Stimulated activated CD8-positive, alpha-beta memory T cell treated with anti-CD3 and anti-CD28 coated beads, Interleukin-4, amount 100 ng/mL, for 48 hours (primary cell): ENCODE measurements at places on chromosomes 6 and 20.

GRCh38 chr6:154891901-154892300 is 103.2 kb upstream of the TIAM2 start:
- DNase-seq, result no peak

DNA sequence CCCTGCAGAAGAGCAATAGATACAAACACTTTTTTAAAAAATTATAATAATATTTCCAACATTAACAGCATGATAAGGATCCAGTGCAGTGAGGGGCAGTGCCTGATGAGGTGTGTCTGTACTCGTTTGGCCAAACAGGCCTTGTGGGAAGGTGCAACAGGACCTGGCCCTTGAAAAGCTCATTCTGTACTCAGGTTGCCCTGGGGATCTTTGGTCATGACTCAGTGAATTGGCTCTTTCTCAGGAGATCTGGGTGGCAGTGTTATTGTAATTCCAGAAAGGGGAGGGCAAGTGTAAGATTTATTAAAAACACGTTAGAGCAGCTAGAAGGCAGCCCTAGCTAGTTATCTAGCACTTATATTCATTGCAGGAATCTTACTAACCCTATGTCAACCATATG is 2.9 kb upstream of the SPINT3 start:
- DNase-seq, result no peak

GRCh38 chr6:142544199-142544838 is 242.5 kb downstream of the ADGRG6 start:
- DNase-seq, result no peak

DNA sequence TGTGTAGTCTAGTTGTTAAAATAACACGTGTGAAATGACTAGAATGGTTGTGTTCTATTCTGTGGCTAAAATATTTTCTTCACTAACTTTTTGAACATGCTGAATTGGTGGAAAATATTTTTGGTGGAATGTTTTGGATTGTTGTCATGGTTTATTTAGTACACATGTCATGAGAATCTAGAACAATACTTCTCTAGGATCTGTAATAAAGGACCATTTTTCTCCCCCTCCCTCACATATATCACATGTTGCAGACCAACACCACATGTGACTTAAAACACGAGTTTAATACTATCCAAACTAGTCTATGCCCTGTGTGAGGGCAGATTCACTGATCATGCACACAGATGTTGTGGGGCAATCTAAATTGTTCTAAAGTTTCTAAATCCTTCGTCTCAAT is 29.2 kb downstream of the FIG4 start:
- no peak for DNase-seq

GRCh38 chr20:38590676-38591473 is 9.9 kb downstream of the ADIG start:
- no peak for DNase-seq

GRCh38 chr6:111952821-111953540 is 79.7 kb upstream of the FYN start:
- no peak for DNase-seq

GRCh38 chr6:72551470-72551869 is 70.4 kb upstream of the KCNQ5 start:
- DNase-seq, result no peak

DNA sequence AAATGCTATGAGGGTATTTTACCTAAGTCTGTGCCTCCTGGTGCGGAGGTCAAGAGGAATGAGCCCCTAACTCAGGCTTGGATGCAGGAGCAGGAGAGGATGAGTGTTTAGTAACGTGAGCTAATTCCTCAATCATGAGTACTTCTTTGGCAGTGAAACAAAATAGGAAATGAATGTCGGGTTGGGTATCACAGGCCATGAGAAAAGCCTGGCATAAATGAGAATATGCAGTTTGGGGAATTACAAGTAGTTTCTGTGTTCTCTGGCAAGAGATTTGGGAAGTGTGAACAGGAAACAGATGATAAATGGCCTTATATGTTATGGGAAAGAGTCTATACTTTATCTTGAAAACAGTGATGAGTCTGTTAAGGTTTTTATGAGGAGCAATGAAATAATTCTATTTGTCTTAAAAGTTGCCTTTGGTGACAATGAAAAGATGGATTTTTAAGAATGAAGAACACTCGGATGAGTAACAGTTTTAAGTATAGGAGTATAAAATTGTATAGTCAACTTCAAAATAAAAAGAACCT is 59.0 kb upstream of the RNF146 start:
- DNase-seq, result no peak
